ENCODE measurements at places on chromosomes 2 and 18.

DNA sequence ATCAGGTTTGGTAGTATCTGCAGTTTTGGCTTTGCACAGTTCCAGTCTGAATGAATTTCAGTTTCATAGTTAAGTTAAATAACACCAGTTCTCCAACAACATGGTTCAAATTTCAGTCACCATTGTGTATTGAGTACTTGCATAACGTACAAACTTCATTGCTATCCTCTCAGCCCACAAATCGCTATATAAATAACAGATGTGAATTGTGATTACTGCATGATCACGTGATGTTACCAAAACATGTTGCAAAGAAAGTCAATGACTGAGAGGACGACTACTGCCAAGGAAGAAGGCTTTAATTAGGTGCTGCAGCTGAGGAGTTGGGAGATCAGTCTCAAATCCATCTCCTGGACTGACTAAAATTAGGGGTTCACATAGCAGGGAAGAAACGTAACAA, 48.2 kb downstream of the COL4A4 start:
- peak; percentile 84 for DNase-seq

DNA sequence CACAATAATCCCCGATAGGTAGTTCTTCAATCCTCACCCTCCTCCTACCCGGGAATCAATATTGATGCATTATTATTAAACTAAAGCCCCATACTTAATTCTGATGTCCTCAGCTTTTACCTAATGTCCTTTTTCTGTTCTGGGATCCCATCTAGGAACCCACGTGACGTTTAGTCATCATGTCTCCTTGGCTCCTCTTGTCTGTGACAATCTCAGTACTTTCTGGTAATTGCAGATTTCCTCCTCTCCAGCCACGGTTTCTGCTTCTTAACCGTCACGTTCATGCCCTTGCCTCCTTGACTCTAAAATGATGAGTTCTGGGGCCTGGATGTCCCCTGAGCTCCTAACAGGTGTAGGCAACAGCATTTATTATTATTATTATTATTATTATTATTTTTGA, 2.9 kb upstream of the DGKD start:
- DNase-seq = no peak

- no peak for DNase-seq
Observed at GRCh38 chr2:164046040-164046439, 310.2 kb upstream of the FIGN start.

DNA sequence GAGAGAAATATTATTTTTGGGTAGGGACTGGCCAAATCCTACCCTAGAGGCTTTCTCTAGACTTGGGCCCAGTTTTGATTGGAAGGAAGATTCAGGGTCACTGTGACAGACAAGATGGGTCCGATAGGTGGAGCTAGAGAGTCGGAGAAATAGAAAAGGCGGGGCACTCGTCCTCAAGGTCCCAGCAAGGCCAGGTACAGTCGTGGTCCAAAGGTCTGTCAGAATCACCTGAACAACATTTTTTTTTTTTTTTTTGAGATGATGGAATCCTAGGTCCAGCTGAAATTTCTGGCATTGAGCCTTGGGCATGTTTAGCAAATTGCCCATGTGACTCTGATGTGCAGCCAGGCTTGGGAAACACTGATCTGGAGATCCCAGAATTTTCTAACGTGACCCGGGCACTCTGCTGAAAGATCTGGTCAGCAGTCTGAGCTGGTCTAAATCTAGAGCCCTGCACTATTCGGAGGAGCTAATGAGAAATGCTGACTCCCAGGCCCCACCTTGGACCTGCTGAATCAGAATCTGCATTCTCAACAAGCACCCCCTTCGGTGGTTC, 23.0 kb upstream of the NTSR2 start:
- peak; percentile 29 for DNase-seq

GRCh38 chr2:208725280-208725679, 318.7 kb downstream of the PTH2R start:
- no peak for DNase-seq

- DNase-seq = no peak
Observed at GRCh38 chr2:100178085-100178788, 35.8 kb upstream of the AFF3 start.

DNA sequence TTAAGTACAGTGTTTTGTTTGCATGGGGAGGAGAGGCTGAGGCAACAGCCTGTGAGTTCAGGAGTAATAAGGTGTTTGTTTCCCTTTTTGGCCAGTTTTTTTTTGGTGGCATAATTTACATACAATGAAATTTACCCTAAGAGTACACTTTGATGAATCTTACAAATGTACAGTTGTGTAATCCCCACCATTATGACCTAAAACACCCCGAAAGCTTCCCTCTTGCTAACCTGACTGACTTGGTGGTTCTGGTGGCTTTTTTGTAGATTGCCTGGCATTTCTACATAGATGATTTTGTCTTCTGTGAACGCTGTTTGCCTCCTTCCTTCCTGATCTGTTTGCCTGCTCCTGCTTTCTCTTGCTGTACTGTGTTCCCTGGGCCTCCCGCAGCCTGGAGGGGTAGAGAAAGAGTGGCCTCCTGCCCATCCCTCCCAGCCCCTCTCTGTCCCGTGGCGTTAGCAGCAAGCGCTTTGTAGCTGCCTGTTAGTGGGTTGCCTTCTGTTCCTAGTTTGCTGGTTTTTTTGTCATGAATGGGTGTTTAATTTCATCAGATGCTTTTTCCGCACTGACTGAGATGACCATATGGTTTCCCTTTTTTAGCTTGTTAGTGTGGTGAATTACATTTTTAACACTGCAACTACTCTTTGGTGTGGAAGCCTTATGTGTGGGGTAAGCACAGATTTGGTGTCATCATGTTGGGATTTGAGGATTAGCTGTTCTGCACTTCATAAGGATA, 32.1 kb downstream of the ASAP2 start:
- peak; percentile 77 for DNase-seq

GRCh38 chr2:197216361-197216979, 94.1 kb downstream of the ANKRD44 start:
- no peak for DNase-seq

GRCh38 chr18:42296723-42297122, 341.7 kb downstream of the PIK3C3 start:
- DNase-seq = no peak

GRCh38 chr2:47205576-47206141, 50.6 kb upstream of the STPG4 start:
- no peak for DNase-seq
